ENCODE measurements at places on chromosomes 12 and 14.

DNA sequence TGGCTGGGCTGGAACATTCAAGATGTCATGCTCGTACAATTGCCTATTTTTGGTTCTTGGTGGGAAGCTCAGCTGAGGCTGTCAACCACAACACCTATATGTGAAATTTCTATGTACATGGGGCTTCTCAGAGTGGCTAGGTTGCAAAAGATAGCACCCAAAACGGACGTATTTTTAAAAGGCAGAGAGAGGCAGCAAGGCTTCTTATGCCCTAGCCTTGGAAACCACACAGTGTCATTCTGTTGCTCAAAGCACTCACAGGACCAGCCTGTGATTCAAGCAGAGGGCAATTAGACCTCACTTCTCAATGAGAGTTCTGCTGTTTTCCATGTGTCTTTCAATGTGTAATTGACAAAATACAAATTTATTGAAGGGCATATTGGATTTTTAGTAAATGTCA lies 134.0 kb downstream of the GXYLT1 start:
- no peak for DNase-seq

DNA sequence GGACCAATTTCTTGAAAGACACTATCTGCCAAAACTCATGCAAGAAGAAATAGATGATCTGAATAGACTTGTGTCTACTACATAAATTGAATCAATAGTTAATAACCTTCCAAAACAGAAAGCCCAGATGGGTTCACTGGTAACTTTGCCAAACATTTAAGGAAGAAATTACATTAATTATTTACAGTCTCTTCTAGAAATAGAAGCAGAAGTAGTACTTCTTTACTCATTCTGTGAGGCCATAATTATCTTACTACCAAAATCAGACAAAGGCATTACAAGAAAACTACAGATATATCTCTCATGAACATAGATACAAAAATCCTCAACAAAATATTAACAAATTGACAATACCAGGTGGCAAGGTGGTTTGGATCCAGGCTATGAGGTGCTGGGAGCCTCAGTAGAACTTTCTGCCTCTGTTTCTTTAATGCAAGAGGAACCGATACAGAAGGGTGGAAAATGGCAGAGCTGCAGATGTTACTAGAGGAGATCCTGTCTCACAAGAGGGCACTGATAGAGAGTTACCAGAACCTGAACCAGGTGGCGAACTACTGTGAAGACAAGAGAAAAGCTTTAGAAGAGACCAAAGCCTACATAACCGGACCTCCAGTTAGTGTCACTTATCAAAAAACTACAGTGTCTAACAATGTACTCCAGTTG lies 33.7 kb upstream of the KTN1 start:
- no peak for DNase-seq

DNA sequence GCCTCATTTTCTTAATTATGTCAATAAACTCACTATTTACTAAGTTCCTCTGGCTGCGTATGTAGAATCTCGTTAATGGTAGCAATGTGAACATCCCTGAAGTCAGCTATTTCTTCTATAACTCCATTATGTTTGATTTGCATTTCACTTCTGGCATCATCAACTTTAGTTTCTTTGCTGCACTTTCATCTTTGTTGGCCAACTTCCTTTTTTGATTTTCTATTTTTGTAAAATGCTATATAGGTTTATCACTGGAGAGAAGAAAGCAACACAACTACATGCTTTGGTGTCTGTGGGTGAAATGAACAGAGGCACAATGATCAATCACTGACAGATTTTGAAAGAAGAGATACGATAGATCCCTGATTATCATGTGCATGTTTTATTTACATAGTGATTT lies 58.5 kb upstream of the ATF7IP start:
- no peak for DNase-seq

DNA sequence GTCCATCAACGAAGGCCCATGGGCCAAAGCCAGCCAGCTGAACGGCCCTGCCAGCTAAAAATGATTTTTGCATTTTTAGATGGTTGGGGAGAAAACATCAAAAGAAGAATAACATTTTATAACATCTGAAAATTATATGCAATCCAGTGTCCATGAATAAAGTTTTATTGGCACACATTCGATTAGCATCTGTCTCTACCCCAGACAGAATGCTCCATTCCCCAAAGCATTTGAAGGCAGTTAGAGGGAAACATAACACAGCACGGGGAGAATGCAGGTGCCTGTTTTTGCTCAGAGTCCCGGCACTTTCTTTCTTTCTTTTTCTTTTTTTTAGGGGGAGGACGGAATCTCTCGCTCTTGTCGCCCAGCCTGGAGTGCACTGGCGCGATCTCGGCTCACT lies 110.7 kb downstream of the ZNF664 start:
- no peak for DNase-seq

- DNase-seq: no peak
These were observed 72.1 kb downstream of the SPRING1 start for GRCh38 chr12:116665666-116666304.

GRCh38 chr14:73797543-73798265 lies 53.9 kb upstream of the PTGR2 start:
- no peak for DNase-seq

DNA sequence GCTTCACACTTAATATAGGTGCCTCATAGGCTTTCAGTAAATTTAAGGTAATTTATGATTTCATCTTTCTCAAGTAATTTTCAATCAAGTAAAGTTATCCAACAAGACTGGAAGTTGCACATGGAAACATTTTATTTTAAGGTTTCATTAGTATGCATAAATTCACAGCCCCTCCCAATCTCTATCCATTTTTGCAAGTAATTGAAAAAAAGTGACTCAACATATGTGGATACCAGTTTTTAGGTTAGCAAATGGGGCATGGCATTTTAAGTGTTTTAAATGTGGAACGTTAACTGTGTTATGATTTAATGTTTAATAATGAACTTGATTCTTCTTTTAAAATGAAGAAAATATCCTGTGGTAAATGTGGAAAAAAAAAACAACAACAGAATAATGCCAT lies 532.8 kb downstream of the FOXG1 start:
- no peak for DNase-seq

GRCh38 chr14:96120941-96121340 lies 81.8 kb downstream of the C14orf132 start:
- DNase-seq: no peak

GRCh38 chr14:88851587-88851986 lies 27.1 kb downstream of the TTC8 start:
- DNase-seq: no peak

DNA sequence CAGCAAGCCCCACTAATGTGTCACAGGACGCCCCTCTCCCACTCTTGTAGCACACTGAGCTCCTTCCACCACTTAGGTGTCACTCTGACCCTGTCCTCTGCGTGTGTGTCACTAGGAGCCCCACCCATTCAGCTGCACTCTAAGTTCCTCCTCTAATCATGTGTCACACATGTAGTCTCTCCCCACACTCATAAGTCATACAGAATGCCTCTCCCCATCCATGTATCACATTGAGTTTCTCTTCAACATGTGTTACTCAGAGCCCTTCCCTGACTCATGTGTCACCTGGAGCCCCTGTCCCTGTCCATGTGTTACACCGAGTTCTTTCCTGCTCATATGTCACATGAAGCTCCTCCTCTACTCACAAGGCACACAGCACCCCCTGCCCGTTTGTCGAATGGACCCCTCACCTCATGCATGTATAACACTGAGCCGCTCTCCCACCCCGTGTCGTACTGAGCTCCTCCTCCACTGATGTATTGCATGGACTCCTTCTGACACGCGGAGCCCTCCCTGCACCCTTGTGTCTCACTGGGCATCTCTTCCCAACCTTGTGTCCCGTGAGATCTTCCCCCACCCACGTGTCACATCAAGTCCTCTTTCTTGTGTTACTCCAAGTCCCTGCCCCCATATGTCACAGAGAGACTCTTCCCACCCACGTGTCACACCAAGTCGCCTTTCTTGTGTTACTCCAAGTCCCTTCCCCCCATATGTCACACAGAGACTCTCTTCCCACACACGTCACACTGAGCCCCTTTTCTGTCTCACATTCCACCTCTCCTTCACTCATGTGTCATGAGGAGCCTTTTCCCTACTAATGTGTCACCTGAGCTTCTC lies 31.0 kb downstream of the RTL1 start:
- DNase-seq: no peak

- DNase-seq: no peak
These were observed 15.5 kb upstream of the CLEC2A start for GRCh38 chr12:9947674-9948073.

DNA sequence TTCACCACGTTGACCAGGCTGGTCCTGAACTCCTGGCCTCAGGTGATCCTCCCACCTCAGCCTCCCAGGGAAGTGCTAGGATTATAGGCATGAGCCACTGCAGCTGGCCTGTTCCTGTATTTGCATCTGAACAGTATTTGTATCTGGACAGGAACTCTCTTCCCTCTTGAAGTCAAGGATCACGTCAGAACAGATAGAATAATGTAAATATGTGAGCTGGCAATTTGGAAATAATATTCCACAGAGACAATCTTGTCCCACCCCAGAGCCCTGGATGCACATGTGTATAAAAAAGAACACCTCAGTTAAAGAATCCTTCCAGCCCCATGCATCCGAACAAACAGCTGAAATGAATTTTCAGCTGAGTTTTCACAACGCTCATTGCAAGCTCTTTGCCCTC lies 118.3 kb downstream of the VEZT start:
- DNase-seq: no peak

- no peak for DNase-seq
These were observed 133.7 kb downstream of the PAPOLA start for GRCh38 chr14:96635850-96636249.

- DNase-seq: no peak
These were observed 9.2 kb upstream of the CLMN start for GRCh38 chr14:95328729-95329503.

DNA sequence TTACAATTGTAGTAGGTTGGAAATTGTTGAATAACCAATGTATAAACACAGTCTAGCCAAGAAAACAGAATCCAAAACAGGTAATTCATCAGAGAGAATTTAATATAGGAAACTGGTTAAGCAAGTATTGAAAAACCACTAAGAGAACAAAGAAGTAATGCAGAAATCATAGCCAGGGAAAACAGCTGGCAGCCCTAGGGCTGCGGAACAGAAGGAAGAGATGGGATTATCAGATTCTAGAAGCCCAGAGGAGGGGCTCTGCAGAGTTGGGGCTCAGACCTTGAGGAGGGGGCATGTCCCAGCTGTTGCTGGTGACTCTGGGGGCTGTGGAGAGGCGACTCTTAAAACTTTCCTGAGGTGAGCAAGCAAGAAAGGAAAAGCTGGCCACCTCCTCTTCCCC lies 49.4 kb downstream of the CD9 start:
- DNase-seq: peak; percentile 80

DNA sequence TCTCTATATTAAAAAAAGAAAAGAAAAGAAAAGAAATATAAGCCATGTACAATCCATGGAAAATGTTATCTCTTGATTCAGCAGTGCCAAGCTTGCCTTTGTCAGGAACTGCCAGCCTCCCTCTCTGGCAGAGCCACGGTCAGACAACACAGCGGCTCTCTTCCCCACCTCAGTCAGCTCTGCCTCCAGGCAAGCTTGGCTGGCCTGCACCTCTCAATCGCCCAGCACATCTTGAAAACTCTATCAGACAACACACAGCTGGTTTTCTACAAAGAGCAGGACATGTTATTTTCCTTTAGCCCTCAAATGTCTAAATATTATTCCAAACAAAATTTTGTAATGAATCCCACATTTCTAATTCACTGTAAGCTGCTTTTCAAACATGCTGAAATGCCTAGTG lies 20.0 kb upstream of the GCH1 start:
- DNase-seq: peak; percentile 24

DNA sequence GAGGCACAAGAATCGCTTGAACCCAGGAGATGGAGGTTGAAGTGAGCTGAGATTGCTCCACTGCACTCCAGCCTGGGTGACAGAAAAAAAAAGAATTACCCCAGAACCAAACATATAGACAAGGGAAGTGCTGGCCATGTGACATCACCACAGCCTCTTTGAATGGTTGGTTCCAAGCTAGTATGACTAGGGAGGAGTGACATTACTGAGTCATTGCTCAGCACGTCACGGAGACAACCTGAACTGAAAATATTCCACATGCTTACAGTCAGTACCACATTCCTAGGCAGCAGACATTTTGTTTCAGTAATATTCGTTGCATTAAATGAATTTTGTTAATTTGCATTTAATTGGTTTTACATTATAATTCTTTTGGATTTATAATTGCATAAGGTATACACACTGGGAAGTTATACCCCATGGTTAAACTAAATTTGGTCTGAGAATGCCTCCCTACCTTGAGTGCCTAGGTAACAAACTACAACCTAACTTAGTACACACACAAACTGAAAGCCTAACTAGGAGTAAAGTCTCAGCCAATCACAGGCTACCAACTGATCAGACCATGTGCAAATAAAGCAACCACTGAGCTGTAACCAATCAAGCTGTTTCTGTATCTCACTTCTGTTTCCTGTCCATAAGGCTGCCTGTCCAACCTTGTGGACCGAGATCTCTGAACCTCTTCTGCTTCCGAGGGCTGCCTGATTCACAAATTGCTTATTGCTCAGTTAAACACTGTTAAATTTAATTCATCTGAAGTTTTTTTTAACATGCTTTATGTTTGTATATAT lies 164.4 kb downstream of the CAND1 start:
- no peak for DNase-seq

- DNase-seq: no peak
These were observed 7.6 kb downstream of the KCTD10 start for GRCh38 chr12:109469517-109469916.

DNA sequence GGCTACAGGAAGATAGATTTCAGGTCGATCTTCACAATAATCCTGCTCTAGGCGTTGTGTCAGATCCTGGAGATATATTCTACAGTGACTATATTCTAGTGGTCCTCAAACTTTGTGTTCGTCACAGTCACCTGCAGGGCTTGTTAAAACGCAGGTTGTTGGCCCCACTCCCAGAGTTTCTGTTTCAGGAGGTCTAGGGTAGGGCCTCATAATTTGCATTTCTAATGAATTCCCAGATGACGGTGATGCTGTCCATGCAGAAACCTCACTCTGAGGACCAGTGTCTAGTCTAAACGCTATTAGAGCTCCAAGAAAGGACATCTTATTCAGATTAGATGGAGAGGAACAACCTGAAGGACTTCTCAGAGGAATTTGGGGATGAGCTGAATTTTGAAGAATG lies 13.2 kb upstream of the SLC6A13 start:
- no peak for DNase-seq

GRCh38 chr12:93638095-93638494 lies 39.1 kb upstream of the CRADD start:
- DNase-seq: peak; percentile 18

DNA sequence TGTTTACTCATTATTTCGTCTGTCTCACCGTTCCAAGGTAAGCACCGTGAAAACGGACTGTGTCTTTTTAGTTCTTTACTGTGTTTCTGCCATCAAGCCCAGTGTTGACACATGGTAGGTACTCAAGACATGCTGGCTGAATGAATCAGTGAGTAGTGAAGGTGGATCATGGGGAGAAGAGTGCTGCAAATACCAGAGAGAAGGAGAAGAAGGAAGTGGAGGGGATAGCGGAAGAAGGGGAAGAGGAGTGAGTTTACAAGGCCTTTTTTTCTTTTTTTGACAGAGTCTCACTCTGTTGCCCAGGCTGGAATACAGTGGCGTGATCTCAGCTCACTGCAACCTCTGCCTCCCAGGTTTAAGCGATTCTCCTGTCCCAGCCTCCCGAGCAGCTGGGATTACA lies 54.6 kb downstream of the ETV6 start:
- no peak for DNase-seq

- no peak for DNase-seq
These were observed 91.0 kb downstream of the RBM19 start for GRCh38 chr12:113874999-113875561.

GRCh38 chr12:26062566-26062965 lies 62.3 kb downstream of the BHLHE41 start:
- DNase-seq: no peak

GRCh38 chr12:9098115-9098452 lies 17.6 kb downstream of the A2M start:
- DNase-seq: no peak
